ENCODE measurements at places on chromosomes 7 and 10. TPM values are rescaled to one million over a fixed set of nuclear protein-coding genes. Genes with fewer than 3 reads are reported as not detected.

Gene RBP4
- total RNA-seq, result not detected

Gene GPR15LG
- total RNA-seq, result not detected

- H3K4me1 ChIP-seq, result peaks cover 59% of the 10 kb centered on the region
- H3K4me3 ChIP-seq, result no peak overlapping the region
- no peaks in the 10 kb centered on the region for H3K27me3 ChIP-seq
- DNase-seq, result no peak
- H3K36me3 ChIP-seq, result no peaks in the 10 kb centered on the region
These were observed 113.4 kb downstream of the SEM1 start for GRCh38 chr7:96596120-96596826.

Gene FAM221A
- 10.3 TPM for total RNA-seq

All from neural crest cell (in vitro differentiated cells).